ENCODE measurements at places on chromosomes 16 and 17.
A peak's percentile ranks its signal among the peaks of the same experiment; 100 is the strongest.

- DNase-seq = no peak
These were observed 41.1 kb upstream of the TANGO6 start for GRCh38 chr16:68802190-68802589.

- no peak for DNase-seq
These were observed 187.8 kb downstream of the RAB11FIP4 start for GRCh38 chr17:31579265-31579664.

GRCh38 chr17:73705594-73705993 lies 61.3 kb upstream of the SDK2 start:
- DNase-seq = no peak

DNA sequence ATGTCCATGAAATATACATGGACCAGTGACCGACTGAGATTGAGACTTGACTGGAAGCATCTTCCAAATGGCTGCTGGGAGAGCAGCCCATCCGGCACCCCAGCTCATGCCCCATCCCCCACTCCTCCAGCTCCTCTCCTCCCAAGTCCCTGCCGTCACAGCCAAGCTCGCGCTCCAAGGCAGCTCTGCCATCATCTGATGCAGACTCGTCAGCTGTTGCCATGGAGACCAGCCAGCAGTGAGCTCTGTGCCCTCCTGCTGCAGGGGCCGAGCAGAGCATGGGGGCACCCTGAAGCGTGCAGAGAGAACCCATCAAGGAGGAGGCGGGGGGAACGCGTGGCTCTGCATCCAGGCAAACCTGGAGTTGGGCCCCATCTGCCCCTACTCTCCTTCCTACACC lies 74.5 kb upstream of the TNRC6C start:
- no peak for DNase-seq

- no peak for DNase-seq
These were observed 46.2 kb downstream of the TUBD1 start for GRCh38 chr17:59846394-59847165.

GRCh38 chr16:50300942-50301625 lies 34.7 kb downstream of the ADCY7 start:
- DNase-seq = no peak

GRCh38 chr17:66373944-66374817 lies 71.8 kb downstream of the PRKCA start:
- no peak for DNase-seq

- DNase-seq = no peak
These were observed 27.5 kb downstream of the OMG start for GRCh38 chr17:31269578-31269983.

DNA sequence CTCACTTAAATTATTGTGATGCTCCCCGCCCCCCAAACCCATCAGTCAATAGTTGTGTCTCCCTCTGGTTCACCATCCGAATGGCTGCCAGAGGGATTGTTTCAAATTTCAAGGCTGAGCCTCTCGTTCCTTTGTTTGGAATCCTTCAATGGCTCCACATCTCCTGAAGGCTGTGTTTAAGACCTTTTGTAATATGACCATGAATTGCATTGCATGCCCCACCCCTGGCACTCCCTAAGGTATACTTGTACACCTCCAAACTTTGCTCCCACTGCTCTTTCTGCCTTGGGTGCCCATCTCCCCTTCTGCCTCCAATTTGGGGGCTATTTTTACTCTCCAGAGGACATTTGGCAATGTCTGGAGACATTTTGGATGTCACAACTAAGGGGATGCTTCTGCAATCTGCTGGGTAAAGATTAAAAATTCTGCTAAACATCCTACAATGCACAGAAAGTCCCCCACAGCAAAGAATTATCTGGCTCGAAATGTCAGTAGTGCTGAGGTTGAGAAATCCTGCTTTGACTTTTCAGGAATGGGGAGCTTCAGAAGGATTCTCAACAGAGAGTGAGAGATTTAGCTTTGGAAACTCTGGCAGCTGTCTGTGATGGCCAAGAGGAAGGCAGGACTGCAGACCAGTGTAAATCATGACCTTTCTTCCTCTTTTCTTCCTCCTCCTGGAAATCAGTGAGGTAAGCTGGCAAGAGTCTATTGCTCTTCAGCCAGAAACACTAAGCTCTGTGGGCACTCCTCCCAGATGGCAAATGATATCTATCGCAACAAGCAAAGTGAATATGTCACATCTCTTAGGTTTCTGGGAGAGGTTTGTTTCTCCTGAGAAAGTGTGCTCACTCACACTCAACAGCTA lies 8.7 kb upstream of the IL4R start:
- no peak for DNase-seq

GRCh38 chr16:50696575-50697420 lies 3.4 kb downstream of the NOD2 start:
- peak; percentile 55 for DNase-seq

DNA sequence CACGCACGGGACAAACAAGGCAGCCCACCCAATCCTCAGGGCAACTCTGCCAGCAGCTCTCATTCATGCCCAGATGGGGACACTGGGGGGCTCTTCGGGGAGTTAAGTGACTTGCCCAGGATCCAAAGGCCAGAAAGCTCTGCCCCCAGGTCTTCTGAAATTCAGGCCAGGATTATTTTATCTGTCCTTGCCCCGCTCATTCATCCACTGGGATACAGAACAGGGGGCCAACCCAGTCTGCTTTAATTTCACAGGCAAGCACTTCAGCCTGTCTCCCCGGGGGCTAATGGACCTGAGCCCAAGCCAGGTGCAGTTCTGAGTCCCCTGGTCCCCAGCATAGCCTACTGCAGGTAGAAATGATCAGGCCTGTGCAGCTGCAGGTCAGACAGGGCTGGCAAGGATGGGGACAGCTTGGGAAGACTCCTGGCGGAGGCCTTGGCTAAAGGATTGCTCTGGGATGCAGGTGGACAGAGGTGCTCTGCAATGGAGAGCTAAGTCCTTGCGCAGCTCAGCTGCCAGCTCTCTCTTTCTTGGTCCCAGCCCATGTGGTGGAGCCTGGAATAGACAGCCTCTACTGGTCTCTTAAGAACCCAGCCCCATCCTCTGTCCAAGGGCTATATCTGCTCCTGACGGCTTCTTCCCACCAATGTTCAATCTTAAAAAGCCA lies 766 bp upstream of the B3GNT9 start:
- no peak for DNase-seq

- no peak for DNase-seq
These were observed 62.6 kb downstream of the ENGASE start for GRCh38 chr17:79137015-79137788.

DNA sequence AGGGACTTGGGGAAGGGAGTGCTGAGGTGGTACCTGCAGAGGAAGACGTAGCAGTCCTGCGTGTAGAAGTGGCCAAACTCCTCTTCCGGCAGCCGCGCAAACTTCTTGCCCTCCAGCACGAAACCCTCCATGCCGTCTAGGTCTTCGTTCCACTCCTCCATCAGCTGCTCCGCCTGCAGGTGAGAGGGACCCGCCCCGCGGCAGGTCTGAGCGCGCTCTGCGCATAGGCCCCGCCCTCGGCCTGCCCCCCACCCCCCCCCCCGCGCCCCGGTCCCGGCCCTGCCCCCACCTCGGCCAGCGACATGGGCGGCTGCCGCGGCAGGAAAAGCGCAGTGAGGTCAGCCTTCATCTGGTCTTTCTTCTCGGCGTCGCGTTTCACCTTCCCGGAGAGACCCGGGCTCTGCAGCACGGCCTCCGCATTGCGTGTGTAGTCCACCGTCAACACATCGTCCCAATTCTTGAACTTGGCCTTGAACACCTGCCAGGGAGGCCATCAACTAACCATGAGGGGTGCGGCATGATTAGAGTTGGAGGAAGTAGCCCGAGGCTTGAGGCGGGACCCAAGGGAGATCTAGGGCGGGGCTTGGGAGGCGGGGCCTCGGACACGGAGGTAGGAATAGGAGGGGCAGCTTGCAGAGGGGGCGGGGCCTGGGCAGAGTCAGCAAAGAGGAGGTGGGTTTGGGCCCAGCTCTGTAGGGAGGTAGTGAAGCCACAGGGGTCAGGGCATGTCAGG lies 11.5 kb downstream of the FLII start:
- no peak for DNase-seq

DNA sequence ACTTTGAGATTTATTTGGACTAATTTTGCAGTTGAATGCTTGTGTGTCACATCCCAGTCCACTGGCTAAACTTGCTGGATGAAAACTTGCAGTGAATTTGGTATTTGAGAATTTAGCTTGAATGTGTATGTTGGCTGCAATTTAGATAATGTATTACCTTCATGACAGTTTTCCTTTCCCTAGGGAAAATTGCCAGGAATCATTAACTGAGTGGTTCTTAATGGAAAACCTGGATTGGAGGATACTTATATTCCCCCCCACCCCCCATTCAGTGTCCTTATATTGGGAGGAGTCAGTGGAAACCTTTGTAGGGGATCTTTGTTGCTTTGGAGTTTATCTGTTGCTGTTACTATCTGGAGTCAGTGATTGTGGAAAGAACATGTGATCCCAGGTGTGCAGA lies 67.6 kb downstream of the KPNA2 start:
- DNase-seq = no peak

- no peak for DNase-seq
These were observed 6.0 kb upstream of the GRB2 start for GRCh38 chr17:75411328-75412067.

DNA sequence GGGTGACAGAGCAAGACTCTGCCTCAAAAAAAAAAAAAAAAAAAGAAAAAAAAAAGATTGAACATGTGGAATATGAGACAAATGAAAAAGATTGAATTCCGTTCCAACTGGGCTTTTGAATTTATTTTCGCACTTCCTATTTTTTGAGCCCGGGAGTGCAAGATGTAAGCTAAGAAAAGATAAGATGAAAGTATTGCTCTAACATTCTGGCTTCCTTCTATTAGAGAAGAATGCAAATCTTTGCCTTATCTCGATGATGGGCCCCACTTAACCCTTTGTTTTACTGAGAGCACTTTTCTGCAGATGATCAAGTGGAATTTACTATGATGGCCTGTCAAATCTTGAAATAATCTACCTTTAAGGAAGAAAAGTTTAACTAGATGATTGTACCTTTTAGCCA lies 96.3 kb downstream of the WWOX start:
- no peak for DNase-seq

- no peak for DNase-seq
These were observed 1.2 kb downstream of the KCNJ16 start for GRCh38 chr17:70076189-70076588.

- no peak for DNase-seq
These were observed 873 bp upstream of the RPS2 start for GRCh38 chr16:1965396-1966001.

GRCh38 chr16:5895137-5895536 lies 797.5 kb upstream of the EEF2KMT start:
- no peak for DNase-seq

- DNase-seq = no peak
These were observed 1.2 kb upstream of the TLCD3B start for GRCh38 chr16:30032083-30032819.

- DNase-seq = no peak
These were observed 270.6 kb downstream of the MAF start for GRCh38 chr16:79329967-79330366.

DNA sequence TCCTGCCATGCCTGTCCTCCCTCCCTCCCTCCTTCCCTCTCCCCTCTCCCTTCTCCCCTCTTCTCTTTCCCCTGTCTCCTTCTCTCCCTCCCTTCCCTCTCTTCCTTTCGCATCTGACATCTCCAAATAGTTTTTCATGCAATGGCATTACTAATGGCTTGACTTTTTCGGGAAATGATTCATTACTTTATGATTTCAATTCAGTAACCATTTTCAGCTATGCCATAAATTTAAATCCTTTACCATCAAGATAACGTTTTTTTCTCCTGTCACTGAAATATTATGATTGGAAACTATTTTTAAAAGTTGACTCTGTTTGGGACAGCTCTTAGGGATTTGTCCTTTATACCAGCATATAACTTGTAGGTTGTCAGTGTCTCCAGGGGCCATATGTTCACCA lies 201.0 kb downstream of the WWOX start:
- DNase-seq = no peak

- no peak for DNase-seq
These were observed 130.8 kb upstream of the EEF2KMT start for GRCh38 chr16:5228369-5228768.

DNA sequence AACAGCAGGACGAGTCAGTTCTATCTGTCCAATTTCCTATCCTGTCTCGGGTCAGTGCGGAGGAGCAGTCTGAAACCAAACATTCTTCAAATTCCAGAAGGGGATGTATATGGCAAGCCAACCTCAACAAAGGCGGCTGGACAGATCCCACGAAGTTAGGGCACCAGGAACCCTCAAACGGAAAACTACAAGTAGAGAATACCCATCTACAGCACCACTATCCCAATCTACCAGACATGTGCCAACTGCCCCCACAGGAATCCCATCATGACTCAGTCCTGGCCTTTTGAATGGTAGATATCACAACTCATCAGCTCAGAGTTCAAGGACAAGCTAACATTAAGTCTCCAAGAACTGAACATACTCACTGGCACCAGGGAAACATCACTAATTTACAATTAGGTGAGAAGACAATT lies 2.3 kb downstream of the NAT9 start:
- DNase-seq = no peak

- DNase-seq = no peak
These were observed 11.8 kb upstream of the CDC42EP4 start for GRCh38 chr17:73323409-73324159.

- no peak for DNase-seq
These were observed 1.3 kb downstream of the METTL23 start for GRCh38 chr17:76727745-76728456.

All from esophagus squamous epithelium (tissue), 5 donors.